ENCODE measurements at places on chromosomes 2 and 18. TPM values are rescaled to one million over a fixed set of nuclear protein-coding genes. Genes with fewer than 3 reads are reported as not detected.

Gene UPP2
- total RNA-seq = not detected

Gene SLC19A3
- not detected for total RNA-seq

GRCh38 chr2:206083602-206084438 is 2.2 kb downstream of the INO80D start:
- peak; percentile 27 for DNase-seq

Gene TXNDC2
- not detected for total RNA-seq

- DNase-seq = no peak
Observed at GRCh38 chr2:214135966-214136365, 274.9 kb upstream of the VWC2L start.

Gene TGFA
- total RNA-seq = not detected

DNA sequence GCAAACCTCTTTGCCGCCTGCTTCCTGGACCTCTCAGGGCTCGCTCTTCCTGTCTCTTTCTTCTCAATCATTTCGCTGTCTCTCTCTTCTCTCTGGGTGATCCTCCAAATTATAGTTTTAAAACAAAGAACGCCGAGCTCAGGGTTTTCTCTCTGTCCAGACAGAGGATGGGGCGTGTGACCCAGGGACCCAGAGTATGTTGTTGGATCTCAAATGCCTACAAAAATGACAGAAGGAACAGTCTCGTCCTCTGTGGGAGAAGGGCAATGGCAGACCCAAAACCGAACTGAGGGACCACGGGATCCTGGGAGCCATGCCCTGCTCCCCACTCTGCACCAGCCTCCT is 88.5 kb downstream of the EIPR1 start:
- DNase-seq = no peak

DNA sequence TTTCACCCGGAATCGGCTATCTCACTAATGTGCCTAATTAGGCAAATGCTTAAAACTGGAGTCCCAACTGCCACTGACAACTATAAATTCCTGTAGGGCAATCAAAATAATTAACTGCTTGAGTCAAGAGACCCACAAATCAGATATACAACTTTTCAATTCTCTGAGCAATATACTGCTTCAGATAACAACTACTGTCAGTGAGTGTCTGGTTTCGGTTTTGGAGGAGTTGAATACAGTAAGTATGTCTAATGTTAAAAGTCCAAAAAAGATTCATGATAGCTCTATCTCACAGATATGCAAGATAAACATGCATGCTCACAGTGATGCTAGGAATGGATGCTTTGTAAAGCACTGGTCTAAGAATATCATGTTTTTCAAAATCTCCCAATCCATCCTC is 283.3 kb downstream of the NRXN1 start:
- DNase-seq = no peak

DNA sequence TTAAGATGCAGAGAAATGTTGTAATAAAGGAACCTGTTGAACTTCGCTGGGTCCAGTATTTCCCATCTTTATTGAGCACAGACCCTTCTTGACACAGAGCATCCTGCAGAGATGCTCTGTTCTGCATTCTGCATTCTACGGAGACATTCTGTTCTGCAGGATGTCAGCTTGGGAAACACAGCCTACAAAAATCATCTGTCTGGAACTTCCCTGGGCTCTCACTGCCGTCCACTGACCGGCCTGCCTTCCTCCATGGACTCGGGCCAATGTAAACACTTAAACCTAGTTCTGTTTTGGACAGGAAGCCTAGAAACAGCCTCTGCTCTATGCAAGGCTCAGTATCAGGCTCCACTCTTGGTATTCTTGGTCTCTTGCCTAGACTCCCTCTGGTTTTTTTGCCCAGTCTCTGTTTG is 90.0 kb upstream of the PPP1CB start:
- no peak for DNase-seq

Gene THSD7B
- total RNA-seq = 0.51 TPM

DNA sequence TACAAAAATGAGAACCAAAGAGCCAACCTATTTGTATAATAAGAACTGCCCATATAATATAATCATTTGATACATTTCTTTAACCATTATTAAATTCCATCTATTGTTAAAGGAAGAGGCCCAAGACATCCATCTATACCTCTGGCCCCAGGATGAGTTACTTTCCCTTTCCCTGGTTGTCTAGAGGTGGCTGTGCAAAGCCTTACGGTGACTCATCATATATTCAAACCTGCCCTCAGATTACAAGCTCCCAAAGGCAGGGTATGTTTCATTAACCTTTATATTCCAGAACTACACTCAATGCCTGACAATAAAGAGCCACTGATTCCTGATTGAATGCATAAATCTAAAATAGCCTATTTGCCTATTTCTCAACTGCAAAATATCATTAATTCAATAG is 105.8 kb upstream of the PID1 start:
- DNase-seq = no peak

Gene ALPI
- total RNA-seq = not detected

GRCh38 chr2:37394796-37395555 is 50.5 kb downstream of the QPCT start:
- no peak for DNase-seq

Gene RAB11FIP5
- total RNA-seq = 0.05 TPM

Gene FIGLA
- not detected for total RNA-seq

Gene ZSWIM2
- not detected for total RNA-seq

- DNase-seq = no peak
Observed at GRCh38 chr2:165105926-165106325, 97.9 kb downstream of the SCN3A start.

Gene TTC39C
- 76.5 TPM for total RNA-seq

DNA sequence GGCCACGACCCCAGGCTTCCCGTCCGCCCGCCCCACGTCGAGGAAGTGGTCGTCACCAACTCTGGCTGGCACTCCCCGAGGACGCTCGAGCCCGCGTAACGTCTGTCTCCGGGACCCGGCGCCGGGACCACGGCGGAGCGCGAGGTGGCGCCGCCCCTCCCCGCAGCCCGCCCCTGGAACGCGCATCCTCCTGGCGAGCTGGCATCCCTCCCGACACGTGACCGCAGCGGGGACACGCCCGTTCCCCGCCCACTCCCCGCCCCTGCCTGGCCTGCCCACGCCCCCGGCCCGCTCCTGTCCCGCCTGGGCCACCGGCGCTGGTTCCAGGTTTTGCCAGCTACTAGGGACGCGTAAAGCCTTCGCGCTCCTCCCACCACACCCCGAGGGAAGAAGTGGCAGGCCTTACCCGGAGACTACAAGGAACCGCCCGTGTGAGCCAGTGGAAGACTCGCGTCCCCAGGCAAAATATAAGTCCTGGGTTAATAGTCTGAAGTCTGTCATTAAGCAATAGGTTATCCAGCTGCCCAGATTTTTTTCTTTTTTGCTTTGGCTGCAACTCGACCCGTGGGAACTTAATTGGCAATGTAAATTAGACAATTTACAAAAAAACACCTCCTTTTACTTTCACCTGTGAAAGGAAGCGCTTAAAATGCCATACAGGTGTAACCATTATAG is at the start of gene OSBPL1A:
OSBPL1A (minus strand) TSS at position 131 of the 675 bp plus-strand sequence. CDS start 20,291 bp downstream, outside the sequence.
- DNase-seq = no peak

Gene APCDD1
- not detected for total RNA-seq

DNA sequence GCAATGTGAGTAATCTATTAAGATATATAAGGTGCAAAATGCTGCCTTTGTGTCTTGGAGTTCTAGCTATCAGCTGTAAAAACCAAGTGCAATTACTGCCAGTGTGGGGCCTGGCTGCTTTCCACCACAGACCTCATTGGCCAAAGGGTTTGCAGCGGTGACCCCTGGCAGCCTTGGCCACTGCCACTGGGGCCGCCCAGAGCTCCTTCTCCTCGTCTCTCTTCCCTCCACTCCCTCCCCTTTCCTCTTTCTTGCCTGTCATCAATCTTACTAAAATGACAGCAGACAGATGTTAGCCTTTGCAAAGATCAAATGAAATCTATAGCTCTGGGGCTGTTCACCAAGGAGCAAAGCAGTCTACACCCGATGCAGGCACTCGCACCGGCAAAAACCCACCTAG is 986.3 kb downstream of the BCL11A start:
- no peak for DNase-seq

GRCh38 chr2:191574232-191574631 is 103.7 kb upstream of the NABP1 start:
- DNase-seq = no peak

- DNase-seq = no peak
Observed at GRCh38 chr2:53584986-53585385, 182.6 kb upstream of the CHAC2 start.

Gene CABYR
- total RNA-seq = 1.0 TPM

Data from GM12878 (cell line).